ENCODE measurements at places on chromosomes 2 and 18. TPM values are rescaled to one million over a fixed set of nuclear protein-coding genes. Genes with fewer than 3 reads are reported as not detected.
A peak's percentile ranks its signal among the peaks of the same experiment; 100 is the strongest.

Gene CFC1
- 1.8 TPM for total RNA-seq

GRCh38 chr2:238389988-238390589, 36.6 kb upstream of the ASB1 start:
- no peak for DNase-seq

DNA sequence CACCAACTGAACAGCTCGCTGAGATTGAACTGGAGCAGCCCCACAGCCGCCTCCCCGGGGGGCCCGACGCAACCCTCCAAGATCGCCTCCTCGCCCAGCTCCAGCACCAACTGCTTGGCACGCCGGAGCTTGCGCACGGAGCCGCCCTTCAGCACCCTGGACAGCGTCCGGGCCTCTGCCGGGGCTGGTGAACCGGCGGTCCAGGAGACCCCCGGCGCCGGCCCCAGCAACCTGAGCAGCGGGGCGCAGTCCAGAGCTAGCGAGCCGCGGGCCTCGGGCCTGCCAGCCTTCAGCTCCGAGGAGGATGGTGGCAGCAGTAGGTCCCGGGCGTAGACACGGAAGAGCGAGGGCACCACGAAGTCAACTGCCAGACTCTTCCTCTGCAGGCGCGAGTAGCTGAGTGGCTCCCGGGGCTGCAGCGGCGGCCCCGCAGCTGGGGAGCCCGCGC, 1.2 kb downstream of the ALK start:
- DNase-seq, result peak; percentile 45

- DNase-seq, result no peak
Measured at GRCh38 chr18:69992776-69993175, 45.1 kb upstream of the CD226 start.

Gene IL36G
- total RNA-seq, result not detected

- no peak for DNase-seq
Measured at GRCh38 chr2:134379722-134380121, 125.8 kb downstream of the MGAT5 start.

- DNase-seq, result no peak
Measured at GRCh38 chr18:9068346-9068745, 34.2 kb upstream of the NDUFV2 start.

DNA sequence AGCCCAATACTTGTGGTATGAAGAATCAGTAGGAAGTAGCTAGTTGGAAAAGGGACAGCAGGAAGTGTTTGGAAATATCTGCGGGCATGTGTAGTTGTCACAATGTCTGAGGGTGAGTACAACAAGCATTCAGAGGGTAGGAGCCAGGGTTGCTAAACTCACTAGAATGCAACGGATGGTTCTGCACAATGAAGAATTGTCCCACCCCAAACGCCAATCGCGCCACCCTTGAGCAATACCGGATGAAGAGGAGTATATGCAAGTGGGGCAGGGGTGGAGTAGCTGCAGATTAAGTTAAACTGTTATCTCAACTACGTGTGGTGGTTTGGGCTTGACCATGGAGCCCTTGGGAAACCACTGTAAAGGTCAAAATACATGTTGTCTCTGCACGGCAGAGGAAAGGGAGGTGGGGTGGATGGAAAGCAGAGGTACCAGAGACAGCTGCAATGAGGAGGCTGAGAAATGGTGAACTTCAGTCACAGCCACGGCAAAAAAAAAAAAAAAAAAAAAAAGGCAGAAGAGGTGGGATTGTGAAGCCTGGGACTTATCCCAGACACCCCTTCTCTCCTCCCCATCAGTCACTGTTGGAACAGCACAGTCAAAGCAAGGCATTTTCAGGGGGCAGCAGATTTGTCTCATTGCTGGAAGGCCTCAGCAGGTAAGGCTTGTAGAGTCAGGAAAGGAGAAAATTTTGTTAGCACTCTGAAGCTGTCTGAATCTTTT, 5.2 kb downstream of the CCL20 start:
- DNase-seq, result no peak

- DNase-seq, result peak; percentile 58
Measured at GRCh38 chr18:47975701-47976100, 45.2 kb upstream of the SMAD2 start.

DNA sequence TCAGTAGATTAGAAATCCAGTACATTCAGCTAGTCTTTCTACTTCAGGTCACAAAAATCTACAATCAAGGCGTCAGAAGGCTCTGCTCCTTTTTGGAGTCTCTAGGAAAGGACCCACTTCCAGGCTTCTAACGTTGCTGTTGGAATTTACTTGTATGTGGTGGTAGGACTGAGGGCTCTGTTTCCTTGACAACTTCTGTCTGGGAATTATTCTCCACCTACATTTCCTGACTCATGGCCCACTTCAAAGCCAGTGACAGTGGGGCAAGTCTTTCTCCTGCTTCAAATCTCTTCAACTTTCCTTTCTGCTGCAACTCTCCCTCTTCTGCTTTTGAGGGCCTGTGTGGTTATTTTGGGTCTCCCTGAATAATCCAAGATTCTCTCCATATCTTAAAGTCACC, 10.4 kb upstream of the TMX3 start:
- no peak for DNase-seq

Gene ANKRD62
- 0.17 TPM for total RNA-seq

Gene CD8B2
- total RNA-seq, result not detected

Gene SEH1L
- 46.4 TPM for total RNA-seq

GRCh38 chr2:240629619-240629967, 4.3 kb downstream of the GPR35 start:
- no peak for DNase-seq

Gene PDE1A
- 4.2 TPM for total RNA-seq

Gene PTPRN
- 104 TPM for total RNA-seq

- no peak for DNase-seq
Measured at GRCh38 chr2:118689033-118689432, 158.4 kb downstream of the EN1 start.

Gene DLX2
- total RNA-seq, result 1.4 TPM

- DNase-seq, result no peak
Measured at GRCh38 chr18:31801078-31801477, 40.4 kb upstream of the SLC25A52 start.

Gene RNF125
- 1.5 TPM for total RNA-seq

Gene VWC2L
- total RNA-seq, result 0.15 TPM

- DNase-seq, result no peak
Measured at GRCh38 chr2:61361068-61361467, 109.8 kb downstream of the USP34 start.

GRCh38 chr18:22283397-22283796, 114.0 kb downstream of the GATA6 start:
- no peak for DNase-seq

GRCh38 chr2:134308474-134309385, 54.9 kb downstream of the MGAT5 start:
- no peak for DNase-seq

GRCh38 chr2:46963941-46964673, 48.5 kb upstream of the MCFD2 start:
- no peak for DNase-seq

DNA sequence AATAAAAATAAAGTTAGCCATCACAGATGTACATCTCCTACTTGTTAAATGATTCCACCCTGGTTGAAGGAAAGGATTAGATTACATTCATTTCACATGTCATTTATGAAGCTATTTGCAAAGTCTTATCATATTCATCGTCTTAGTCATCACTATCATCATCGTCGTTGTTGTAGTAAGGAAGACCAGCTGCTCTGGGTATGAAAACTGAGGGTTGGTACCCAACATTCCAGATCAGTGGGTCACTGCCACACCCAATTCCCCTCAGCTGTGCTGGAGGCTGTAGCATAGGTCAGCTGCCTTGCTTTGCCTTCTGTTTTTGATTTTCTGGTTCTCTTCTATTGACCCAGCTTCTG, 20.9 kb upstream of the CCBE1 start:
- DNase-seq, result no peak

- DNase-seq, result no peak
Measured at GRCh38 chr2:68303033-68303901, 16.5 kb downstream of the CNRIP1 start.

Gene ZNF396
- 2.1 TPM for total RNA-seq

DNA sequence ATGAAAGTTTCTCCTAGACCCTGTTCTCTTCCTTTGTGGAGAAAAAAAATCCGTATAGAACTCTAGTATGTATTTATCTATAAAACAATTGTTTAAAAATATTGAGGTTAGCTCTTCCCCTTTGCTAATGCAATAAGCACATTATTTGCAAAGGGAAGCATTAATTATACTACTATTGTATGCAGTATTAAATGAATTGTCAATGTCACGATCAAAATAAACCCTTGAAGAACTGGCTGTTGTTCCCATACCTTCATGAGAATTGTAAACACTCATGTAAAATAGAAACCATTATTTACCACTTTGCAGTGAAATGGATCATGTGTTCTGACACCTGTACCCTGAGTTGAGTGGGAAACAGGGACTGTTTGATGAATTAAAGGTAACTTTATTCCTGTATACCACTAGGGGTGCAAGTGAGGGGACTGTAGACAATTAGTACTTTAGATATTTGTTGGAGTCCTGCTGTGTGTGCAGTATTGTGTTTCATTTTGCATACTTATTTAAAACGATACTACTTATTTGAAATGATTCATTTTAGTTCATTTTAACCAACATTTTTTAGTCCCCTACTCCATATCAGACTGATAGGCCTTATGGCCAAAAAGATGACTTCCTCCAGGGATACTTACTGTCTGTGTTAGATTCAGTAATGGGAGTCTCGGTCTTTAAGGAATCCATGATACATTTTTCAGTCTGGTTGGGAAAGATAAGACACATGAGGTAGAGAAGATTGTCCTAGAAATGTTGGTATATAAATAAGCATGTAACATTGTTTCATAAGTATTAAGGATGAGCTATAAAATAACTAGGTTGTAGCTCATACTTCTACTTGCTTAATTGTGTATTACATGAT, 7.9 kb downstream of the PKP4 start:
- no peak for DNase-seq

- no peak for DNase-seq
Measured at GRCh38 chr2:46983065-46983801, 67.6 kb upstream of the MCFD2 start.

GRCh38 chr2:11681722-11682589, 12.0 kb upstream of the NTSR2 start:
- peak; percentile 74 for DNase-seq

DNA sequence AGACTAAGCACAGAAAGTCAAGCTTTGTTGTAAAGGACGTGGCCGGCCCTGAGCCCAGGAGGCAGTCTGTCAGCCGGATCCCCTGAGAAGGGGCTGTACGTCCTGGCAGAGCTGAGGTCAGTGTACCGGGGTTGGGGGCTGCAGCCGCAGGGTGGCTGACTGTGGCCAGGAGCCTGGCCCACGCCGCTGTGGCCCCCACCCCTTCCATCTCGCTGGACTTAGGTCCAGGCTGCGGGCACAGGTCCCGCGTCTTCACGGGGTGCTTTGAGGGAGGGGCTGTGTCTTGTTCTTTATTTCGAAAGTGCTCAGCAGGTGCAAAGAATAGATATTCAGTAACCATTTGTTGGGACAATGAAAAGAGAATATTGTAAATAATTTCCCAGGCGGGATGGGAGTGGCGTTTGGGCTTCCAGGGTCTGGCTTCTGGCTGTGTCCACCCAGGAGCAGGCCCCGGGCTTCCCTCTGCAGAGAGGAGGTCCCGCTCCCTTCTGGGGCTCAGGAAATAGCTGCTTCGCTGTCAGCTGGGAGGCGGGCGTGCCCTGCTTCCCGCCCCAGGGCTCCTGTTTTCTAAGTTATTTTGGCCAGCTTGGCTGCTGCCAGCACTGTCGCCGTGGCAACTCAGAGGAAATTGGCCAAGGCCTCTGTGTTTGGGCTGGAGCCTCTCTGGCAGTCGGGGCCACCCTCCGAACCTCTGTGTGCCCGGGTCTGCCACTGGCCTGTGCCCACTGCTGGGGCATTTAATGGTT, 7.4 kb downstream of the NFATC1 start:
- DNase-seq, result peak; percentile 41

GRCh38 chr2:68458981-68459380, 8.1 kb downstream of the FBXO48 start:
- DNase-seq, result no peak

- no peak for DNase-seq
Measured at GRCh38 chr2:237452861-237453260, 34.2 kb upstream of the MLPH start.

DNA sequence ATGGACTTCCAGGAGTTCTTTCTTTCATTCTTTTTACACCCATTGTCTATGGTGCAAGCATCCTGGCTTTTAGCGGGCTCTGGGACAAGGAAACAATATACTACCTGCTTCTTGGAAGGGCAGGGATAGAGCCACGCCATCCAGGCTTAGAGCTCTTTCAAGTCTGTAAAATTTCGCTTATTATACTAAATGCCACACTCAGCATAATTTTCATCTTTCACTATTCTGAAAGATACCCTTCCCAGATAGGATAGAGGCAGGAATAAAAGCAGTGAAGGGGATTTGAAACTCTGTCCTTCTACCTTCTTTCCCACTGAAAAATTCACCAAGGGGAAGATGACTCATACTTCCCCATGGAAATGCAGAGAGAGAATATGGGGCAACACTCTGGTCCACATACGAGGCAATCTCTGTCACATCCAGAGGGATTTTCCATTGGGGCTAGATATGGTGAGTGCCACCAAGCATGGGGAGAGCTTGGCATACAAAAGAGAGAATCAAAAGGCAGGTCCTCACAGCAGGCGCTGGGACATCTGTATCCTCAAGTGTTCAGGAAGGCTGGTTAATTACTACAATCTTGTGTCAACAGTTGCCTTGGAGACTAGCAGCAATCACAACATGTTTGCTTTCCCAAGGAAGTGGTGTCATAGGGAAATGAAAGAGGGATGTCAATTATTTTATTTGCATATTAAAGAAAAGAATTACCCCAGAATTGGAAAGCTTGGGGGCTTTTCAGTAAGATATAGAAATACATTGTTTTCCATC, 127.6 kb downstream of the TDRD15 start:
- DNase-seq, result no peak

- DNase-seq, result peak; percentile 64
Measured at GRCh38 chr2:43224571-43225092, 1.8 kb downstream of the ZFP36L2 start.

DNA sequence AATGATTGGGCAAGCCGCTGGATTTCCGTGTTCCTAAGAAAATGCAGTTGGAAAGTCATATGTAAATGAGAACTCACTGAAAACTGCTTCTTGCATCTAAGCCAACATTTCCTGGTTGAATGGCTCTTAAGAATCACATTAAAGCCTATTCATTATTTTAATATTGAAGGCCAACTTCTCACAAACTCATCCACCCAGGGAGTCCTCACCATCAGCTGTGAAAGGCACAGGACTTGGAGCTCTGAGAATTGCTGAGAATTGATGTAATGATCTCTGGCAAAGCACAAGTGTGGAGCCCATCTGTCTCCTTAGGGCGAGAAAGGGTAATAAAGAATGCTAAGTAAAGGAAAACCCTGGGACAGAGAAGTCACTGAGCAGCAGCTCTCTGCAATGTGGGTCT, 55.9 kb upstream of the APCDD1 start:
- DNase-seq, result no peak

GRCh38 chr2:20111311-20112131, 60.1 kb upstream of the LAPTM4A start:
- DNase-seq, result no peak

Gene HK2
- total RNA-seq, result 8.1 TPM

Gene CFC1B
- total RNA-seq, result not detected

Gene ANXA4
- total RNA-seq, result 3.1 TPM

- DNase-seq, result no peak
Measured at GRCh38 chr2:238435752-238436096, 9.0 kb downstream of the ASB1 start.
